ENCODE measurements at places on chromosomes 2 and 18.

- DNase-seq: no peak
Observed at GRCh38 chr2:173161040-173161439, 85.4 kb downstream of the MAP3K20 start.

GRCh38 chr2:118202707-118203303 lies 114.5 kb downstream of the INSIG2 start:
- DNase-seq: peak; percentile 67

GRCh38 chr2:59237311-59237710 lies 996.2 kb upstream of the FANCL start:
- no peak for DNase-seq

- peak; percentile 30 for DNase-seq
Observed at GRCh38 chr18:59395226-59396175, 36.4 kb upstream of the LMAN1 start.

- DNase-seq: no peak
Observed at GRCh38 chr18:25262920-25263319, 89.0 kb downstream of the ZNF521 start.

- no peak for DNase-seq
Observed at GRCh38 chr2:73852020-73852419, 23.3 kb downstream of the STAMBP start.

- DNase-seq: no peak
Observed at GRCh38 chr2:8389431-8390108, 292.3 kb upstream of the ID2 start.

DNA sequence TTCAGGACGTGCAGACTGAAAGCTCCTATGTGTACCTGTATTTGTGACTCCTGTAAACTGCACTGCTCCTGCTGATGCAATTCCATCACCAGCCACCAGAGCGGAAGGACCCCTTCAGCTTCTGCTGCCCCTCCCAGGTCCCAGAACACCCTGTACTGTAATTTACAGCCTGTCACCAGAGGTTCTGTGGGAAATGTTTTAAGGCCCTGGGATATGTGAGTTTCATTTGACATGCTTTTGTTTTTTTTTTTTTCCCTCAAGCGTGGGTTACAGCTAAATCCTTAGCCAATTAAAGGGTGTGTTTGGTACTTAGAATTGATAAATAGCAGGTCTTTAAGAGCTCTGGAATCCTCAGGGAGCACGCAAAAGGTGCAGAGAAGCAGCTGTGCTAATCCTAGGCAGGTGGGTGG lies 79.4 kb downstream of the KCTD1 start:
- no peak for DNase-seq

- no peak for DNase-seq
Observed at GRCh38 chr2:94993176-94994062, 32.1 kb upstream of the MAL start.

DNA sequence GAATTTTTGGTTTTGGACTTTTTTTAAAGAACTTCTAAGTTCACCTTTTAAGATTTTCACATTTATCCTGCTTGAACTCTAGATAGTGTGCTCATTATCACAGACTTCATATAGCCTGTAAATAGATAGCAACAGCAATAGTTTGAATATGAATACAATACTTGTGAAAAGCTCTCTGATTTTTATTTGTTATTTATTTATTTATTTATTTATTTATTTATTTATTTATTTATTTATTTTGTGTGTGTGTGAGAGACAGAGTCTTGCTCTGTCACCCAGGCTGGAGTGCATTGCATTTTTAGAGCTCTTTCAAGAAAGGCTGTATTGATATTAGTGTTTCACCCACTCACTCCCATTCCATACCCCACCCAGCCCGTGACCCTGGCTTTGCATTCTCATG lies 153.6 kb downstream of the CNTNAP5 start:
- no peak for DNase-seq

DNA sequence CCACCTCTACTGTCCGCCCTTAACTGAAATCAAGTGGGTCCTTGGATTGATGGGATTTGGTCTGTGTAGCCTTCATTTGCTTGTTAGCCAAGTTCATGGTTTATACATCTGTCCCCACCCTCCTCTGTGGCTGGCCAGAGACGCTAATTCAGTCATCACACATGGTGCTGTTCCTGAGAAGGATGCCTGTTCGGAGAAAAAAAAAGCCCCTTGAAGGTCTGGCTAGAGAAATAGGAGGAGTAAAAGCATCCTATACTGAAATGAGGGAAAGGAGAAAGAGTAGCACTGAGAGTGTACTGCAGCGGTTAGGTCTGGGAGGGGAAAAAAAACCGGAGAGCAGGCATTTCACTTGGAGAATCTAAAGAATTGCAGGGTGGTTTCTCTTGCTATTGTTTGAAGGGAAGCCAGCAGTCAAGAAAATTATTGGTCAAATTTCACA lies 180.6 kb upstream of the EPAS1 start:
- DNase-seq: peak; percentile 30

GRCh38 chr2:83369601-83370418 lies 1089.3 kb downstream of the SUCLG1 start:
- no peak for DNase-seq

- no peak for DNase-seq
Observed at GRCh38 chr18:75249672-75250470, 39.3 kb downstream of the TSHZ1 start.

- no peak for DNase-seq
Observed at GRCh38 chr18:32270341-32270740, 80.5 kb downstream of the MEP1B start.

DNA sequence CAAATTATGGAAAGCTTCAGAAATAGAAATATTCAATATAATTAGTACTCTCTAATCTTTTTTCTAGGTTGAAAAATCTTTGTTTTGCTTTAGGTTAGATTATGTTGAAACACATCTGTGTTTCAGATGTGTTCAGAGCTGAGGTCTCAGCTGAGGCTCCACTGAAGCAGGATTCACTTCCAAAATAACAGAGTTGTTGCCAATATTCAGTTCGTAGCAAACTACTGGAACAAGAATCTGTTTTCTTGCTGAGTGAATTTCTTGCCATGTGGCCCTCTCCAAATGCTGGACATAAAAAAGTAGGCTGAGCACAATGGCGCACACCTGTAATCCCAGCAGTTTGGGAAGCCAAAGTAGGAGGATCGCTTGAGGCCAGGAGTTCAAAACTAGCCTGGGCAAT lies 8.7 kb downstream of the PHOSPHO2 start:
- no peak for DNase-seq

- DNase-seq: no peak
Observed at GRCh38 chr2:234686088-234686890, 189.4 kb upstream of the ARL4C start.

GRCh38 chr2:101011152-101011551 lies 9.1 kb downstream of the RPL31 start:
- no peak for DNase-seq

- no peak for DNase-seq
Observed at GRCh38 chr2:128348701-128349100, 30.0 kb upstream of the HS6ST1 start.

- no peak for DNase-seq
Observed at GRCh38 chr2:148906124-148906523, 31.1 kb downstream of the KIF5C start.

- no peak for DNase-seq
Observed at GRCh38 chr2:37287966-37288365, 36.7 kb downstream of the PRKD3 start.

GRCh38 chr2:53913721-53914120 lies 54.0 kb upstream of the GPR75 start:
- no peak for DNase-seq

DNA sequence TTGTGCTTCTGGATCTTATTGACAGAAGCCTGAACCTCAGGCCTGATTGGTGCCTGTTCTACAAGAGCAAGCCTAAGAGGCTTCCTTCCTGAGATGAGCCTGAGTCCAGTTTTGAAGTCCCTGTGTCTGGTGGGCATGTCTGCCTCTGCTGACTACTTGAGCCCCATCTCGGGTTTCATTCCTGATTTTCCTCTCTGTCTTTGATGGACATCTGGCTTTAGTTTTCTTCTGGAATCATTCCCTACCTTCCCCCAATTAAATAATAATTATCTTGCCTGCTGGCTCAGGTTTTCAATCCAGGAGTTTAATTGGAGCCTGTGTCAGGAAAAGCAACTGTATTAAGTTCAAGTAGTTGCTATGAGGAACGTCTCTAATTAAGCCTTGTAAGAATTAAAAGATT lies 135.5 kb upstream of the MC4R start:
- no peak for DNase-seq

- DNase-seq: no peak
Observed at GRCh38 chr2:96447726-96448125, 57.4 kb downstream of the NEURL3 start.

- no peak for DNase-seq
Observed at GRCh38 chr18:68083776-68084175, 567.3 kb upstream of the DSEL start.

DNA sequence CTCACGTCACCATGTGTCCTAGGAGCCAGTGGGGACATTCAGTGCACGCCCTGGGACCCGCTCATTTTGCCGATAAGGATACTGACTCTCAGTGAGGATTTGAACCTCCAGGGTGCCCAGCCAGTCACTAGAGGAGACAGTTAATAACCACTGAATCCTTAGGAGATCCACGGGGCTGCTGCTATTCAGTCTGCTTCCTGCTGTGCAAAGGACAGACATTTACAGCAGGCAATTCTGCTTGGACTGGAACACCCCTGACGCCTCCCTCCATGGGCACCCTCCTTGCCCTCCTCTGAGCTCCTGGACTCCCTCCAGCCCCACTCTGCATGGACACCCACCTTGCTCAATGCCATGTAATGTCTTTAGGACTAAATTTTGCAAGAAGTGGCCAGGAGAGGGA lies 265.5 kb downstream of the EIPR1 start:
- DNase-seq: no peak

GRCh38 chr2:10226038-10226724 lies 76.5 kb upstream of the HPCAL1 start:
- DNase-seq: no peak

DNA sequence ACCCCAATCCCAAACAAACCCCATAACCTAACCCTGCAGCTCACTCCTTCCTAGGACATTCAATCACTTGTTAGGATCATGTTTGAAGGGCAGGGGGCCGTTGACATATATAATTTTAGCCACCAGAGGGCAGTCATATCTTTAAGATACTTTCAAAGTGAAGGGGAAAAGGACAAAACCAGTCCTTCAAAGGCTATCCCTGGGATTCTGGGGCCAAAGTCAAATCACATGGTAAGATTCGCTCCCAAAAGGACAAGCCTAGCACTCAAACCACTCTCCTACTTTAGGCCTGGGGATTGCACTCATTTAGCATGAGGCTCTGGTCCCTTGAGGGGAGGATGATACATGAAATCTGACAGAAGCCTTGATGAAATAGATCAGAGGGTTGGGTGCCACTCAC lies 44.6 kb downstream of the HAUS1 start:
- peak; percentile 73 for DNase-seq

- no peak for DNase-seq
Observed at GRCh38 chr2:240377366-240377765, 58.1 kb upstream of the GPC1 start.

DNA sequence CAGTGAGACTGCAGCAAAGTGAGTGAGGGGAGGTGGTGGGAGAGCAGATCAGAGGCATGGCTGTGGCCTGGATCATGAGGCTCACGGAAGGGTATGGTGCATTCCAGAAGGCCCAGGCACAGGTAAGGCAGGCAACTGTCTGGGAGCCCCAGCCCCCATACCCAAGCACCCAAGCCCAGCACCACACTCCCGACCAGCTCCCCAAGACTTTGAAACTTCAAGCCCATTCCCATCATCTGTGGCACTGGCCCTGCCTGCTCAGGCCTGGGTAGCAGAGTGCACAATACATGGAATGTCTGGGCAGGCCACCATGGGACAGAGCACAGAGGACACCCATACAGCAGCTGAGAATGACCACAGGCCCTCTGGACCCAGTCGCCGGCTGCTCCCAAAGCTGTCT lies 202.6 kb upstream of the ARL4C start:
- no peak for DNase-seq

DNA sequence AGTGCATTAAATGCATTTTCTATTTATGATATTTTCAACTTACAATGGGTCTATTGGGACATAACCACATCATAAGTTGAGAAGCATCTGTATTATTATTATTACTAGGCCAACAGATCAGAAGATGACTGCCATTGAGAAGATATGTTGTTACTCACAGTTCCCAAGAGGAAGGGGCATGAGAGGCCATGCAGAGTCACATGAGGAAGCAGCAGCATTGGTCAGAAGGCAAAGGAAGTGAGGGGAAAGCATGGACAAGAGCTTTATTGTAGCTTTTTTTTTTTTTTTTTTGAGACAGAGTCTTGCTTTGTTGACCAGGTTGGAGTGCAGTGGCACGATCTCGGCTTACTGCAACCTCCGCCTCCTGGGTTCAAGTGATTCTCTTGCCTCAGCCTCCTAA lies 66.2 kb upstream of the LCLAT1 start:
- no peak for DNase-seq

- DNase-seq: no peak
Observed at GRCh38 chr18:13564579-13564978, 161.8 kb downstream of the FAM210A start.

DNA sequence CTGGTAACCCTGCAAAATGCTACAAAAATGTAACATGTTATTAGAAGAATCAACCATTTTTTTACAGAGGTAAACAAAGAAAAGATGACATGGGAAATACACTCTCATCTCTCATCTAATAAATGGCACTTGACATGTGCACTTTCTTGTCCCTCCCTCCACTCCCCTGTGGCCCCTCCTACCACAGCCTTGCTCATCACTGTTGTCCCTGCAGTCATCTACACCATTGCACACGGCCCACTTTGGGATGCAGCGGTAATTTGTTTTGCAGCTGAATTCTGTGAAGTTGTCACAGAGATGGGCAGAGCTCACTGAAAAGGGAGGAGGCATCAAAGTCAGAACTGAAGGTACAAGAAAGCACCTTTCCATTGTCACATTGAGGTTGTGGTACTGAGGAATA lies 103.6 kb downstream of the DHRS9 start:
- DNase-seq: peak; percentile 17

DNA sequence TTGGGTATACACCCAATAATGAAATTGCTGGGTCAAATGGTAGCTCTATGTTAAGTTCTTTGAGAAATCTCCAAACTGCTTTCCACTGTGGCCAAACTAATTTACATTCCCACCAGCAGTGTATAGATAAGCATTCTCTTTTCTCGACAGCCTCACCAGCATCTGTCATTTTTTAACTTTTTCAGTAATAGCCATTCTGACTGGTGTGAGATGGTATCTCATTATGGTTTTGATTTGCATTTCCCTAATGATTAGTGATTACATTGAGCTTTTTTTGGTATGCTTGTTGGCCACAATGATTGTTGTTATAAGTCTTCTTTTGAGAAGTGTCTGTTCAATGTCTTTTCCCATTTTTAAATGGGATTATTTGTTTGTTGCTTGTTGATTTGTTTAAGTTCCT lies 50.4 kb upstream of the EPAS1 start:
- DNase-seq: no peak
